CD4-positive, alpha-beta T cell (primary cell): ENCODE measurements at places on chromosomes 4 and X.

- DNase-seq: no peak
Measured at GRCh38 chr4:76207549-76207948, 6.1 kb downstream of the SCARB2 start.

- no peak for DNase-seq
Measured at GRCh38 chr4:158004101-158004500, 168.7 kb downstream of the GASK1B start.

GRCh38 chrX:136856050-136856449 is 24.5 kb downstream of the RBMX start:
- no peak for DNase-seq

DNA sequence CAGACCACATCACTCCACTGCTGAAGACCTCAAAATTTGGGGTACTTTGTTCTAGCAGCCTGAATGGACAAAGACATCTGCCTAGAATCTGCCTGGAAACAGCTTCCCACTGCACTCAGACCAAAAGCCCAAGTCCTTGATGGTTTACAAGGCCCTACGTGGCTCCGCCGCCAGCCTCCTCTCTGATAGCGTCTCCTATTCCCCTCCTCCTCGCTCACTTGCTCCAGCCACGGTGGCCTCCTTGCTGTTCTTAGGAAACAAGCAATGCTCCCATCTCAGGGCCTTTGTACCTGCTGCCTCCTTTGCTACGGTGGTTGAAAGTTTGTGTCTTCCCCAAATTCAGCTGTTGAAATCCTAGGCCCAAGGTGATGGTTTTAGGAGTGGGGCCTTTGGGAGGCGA is 34.7 kb upstream of the SORCS2 start:
- no peak for DNase-seq

DNA sequence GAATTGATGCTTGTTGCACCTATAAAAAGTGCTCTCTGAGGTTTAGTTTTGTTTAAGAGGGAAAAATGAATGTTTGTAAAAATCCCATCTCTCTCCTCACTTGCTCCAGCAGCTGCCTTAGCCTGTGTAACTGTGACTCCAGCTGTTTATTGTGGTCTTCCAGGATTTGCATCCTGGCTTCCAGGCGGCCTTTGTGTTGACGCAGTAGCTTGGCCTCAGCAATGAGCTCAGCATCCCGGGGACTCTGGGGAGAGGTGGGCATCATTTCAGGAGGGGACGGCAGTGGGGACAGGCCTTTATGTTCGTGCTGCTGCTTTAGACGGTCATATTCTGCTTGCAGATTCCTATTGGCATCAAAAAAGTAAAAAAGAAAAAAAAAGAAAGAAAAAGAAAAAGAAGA is 75.3 kb upstream of the FTHL17 start:
- no peak for DNase-seq

- no peak for DNase-seq
Measured at GRCh38 chrX:39762266-39762841, 335.4 kb downstream of the BCOR start.

- no peak for DNase-seq
Measured at GRCh38 chrX:110732266-110732665, 63.4 kb downstream of the CHRDL1 start.

GRCh38 chr4:123234955-123235354 is 161.6 kb upstream of the SPRY1 start:
- no peak for DNase-seq

DNA sequence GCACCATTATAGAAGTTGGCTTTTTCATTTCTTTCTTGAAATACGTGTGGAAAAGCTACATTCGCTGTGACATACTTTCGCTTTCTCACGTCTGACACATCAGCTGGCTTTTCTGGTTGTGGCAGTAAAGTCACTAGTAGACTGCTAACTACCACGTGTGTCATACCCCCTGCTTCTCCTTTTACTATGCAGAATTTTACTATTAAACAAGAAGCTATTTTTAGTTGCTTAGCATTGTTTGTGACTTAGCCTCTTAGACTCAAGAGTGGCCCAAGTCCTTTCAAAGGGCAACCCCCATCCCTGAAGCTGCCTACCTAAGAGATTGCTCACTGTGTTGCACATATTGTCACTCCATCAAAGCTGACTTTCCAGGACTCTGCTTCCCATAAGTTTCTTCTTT is 2.1 kb upstream of the IL2 start:
- DNase-seq: peak; percentile 15

GRCh38 chr4:123449362-123449761 is 52.8 kb downstream of the SPRY1 start:
- DNase-seq: no peak
